ENCODE measurements at places on chromosomes 7 and 10.

GRCh38 chr10:6386346-6386745 lies 183.6 kb downstream of the PFKFB3 start:
- DNase-seq = no peak

- DNase-seq = peak; percentile 36
Measured at GRCh38 chr10:124509880-124510632, 48.4 kb downstream of the LHPP start.

DNA sequence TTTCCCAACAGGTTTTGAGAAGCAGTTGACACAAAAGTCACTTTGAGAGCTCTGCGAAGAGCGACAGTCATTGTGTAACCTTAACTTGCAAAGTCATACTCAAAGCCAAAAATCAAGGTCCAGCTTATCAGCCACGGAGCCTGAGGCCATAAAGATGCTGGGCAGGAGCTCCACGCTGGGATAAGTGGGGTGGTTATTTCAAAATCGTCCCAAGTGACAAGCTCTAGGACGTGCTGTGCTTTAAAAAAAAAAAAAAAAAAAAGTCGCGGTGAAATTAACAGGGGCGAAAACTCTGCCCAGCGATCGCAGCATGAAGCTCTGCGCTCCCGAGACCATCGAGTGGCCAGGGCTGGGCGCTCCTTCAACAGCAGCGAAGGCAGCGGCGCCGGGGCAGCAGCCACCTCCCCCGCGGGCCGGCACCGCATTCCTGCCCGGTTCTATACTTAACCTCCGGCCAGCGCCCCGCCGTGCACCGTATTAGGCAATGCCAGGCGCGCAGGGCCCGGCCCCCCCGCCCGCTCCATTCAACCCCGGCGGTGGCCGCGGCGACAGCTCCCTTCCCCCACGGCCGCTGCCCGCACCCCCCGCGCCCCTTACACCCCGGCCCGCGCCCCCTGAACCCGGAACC lies 657 bp downstream of the HACD1 start:
- peak; percentile 77 for DNase-seq

- DNase-seq = no peak
Measured at GRCh38 chr7:121544726-121545125, 148.6 kb upstream of the FAM3C start.

GRCh38 chr10:114711176-114711868 lies 53.2 kb upstream of the ABLIM1 start:
- DNase-seq = no peak
